ENCODE measurements at places on chromosomes 4 and X.

- DNase-seq = no peak
Measured at GRCh38 chrX:32455704-32456103, 755.6 kb downstream of the DMD start.

DNA sequence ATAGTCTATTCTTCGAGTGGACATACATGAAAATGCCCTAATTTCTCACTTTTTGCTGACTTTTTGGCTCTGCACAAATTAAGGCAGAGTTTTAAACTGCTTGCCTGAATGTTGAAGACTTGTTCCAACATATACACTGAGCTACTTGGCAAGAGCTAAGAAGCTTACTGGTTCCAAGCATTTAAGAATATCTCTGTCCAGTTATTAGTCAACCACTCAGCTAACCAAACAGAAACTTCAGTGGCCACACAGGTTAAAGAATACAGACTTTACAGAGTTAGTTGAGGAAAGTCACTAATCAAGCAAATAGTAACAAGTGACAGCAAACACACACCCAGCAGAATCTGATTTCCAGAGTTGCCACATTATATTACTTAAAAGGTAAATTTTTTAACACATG is 35.5 kb downstream of the AMER1 start:
- no peak for DNase-seq

GRCh38 chr4:62940229-62940628 is 1469.0 kb downstream of the TECRL start:
- no peak for DNase-seq

GRCh38 chr4:176259330-176260090 is 9.5 kb downstream of the ASB5 start:
- no peak for DNase-seq

- DNase-seq = no peak
Measured at GRCh38 chr4:140188975-140189374, 35.0 kb upstream of the MAML3 start.

DNA sequence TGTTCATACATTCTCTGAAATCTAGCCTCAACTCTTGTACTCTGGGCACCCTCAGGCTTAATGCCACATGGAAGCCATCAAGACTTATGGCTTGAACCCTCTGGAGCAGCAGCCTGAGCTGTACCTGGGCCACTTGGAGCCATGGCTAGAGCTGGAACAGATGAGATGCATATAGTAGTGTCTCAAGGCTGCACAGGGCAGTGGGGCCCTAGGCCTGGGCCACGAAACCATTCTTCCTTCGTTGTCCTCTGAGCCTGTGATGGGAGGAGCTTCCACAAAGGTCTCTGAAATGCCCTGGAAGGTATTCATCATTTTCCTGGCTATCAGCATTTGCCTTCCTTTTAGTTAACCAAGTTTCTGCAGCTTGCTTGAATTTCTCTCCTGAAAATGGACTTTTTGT is 1427.2 kb upstream of the PCDH10 start:
- DNase-seq = no peak

- no peak for DNase-seq
Measured at GRCh38 chr4:168397611-168398169, 79.1 kb upstream of the DDX60 start.

- no peak for DNase-seq
Measured at GRCh38 chr4:142535009-142535408, 311.1 kb downstream of the INPP4B start.

DNA sequence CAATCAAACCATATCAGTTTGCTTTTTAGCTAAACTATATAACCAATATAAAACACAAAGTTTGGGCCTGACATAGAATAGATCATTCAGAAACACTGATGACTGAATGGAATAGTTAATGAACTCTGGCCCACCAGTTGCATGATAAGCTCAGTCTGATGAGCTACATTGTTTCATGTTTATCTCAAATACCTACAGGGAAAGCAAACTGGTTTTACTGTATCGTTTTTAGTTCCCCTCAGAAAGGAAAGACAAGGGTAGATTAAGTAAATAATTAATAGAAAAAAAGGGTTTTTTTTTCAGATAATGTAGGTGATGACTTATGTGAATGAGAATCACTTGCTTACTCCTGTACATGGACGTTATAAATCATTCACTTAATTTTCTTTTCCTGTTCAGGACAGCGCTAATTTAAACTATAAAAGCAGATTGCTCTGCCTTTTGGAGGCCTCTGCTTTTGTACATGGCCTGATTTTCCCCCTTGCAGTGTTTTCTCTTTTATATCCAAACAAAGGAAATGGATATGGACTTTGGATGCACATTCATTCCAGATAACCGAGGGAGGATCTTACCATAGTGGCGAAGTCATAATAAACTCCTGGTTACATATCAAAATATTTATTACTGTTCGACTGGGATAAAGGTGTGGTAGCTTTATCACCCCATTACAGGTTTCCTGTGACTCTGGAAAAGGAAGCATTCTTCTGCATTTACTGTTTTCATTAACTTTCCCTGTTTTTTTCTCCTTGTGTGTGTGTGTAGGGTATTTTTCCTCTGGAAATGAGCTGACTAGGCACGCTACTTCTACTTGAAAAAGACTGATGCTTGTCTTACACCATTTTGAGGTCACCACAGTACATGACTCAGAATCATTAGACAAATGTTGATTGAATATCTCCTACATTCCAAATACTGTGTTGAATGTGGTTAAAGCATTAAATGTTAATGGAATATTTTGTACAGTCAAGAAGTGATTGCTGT is 373.1 kb upstream of the HS3ST1 start:
- no peak for DNase-seq

- no peak for DNase-seq
Measured at GRCh38 chr4:168131196-168131595, 38.9 kb downstream of the ANXA10 start.

DNA sequence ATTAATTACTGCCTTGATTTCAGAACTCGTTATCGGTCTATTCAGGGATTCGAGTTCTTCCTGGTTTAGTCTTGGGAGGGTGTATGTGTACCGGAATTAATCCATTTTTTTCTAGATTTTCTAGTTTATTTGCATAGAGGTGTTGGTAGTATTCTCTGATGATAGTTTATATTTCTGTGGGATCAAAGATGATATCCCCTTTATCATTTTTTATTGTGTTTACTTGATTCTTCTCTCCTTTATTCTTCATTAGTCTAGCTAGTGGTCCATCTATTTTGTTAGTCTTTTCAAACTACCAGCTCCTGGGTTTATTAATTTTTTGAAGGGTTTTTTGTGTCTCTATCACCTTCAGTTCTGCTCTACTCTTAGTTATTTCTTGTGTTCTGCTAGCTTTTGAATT is 32.1 kb downstream of the CDX4 start:
- no peak for DNase-seq

- DNase-seq = no peak
Measured at GRCh38 chrX:85309717-85310116, 65.9 kb downstream of the ZNF711 start.

- DNase-seq = no peak
Measured at GRCh38 chr4:40130401-40131036, 66.3 kb upstream of the RHOH start.

- DNase-seq = peak; percentile 18
Measured at GRCh38 chr4:121900132-121900983, 30.1 kb upstream of the BBS7 start.

- DNase-seq = no peak
Measured at GRCh38 chr4:96677499-96677898, 837.6 kb downstream of the PDHA2 start.

DNA sequence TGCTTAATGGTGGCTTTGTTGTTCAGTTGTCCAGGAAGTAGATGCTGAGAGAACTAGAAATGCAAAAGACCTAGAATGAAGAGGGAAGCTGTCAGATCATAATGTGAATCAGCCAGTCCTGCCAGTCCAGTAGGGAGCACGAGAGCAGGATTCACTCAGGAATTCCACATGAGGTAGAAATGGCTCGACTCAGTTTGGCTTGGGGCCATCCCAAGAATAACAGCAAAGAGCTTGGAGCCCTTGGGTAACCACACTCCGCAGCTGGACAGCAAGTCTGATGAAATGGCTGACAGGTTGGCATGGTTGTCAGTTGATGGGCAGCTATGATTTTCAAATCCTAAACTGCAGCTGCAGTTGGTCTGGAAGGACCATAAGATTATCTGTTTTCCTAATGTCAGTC is 44.5 kb upstream of the WDR1 start:
- DNase-seq = no peak

DNA sequence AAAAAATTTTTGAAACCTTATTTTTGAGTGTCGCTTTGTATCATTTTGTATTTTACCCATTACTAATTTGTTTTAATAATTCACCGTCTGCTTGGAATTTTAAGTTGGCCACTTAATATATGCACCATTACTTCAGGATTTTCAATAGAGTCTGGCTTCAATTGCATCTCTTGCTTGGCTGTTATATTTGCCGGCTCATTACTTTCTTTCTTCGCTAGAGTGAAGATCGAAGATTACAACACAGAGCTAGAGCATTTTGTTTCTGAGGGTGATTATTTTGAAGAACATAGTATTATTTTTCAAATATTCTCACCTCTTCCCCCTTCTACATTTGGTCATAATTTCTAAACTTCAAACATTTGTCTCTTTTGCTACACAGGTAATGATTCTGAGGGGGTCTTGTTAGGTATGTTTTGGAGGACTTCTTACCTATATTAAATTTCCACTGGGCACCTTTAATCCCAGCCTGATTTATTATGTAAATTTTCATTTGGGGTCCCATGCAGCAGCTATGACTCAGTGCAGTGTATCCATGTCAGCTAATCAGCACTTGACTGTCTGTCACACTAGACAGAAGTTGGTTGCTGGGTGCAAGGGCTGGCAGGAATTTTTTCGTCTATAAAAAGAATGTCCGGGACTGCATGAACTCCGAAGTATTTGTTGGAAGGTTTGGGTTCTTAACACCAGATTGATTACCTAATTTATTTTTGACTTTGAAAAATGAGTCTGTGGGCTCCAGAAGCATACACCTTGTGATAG is 18.6 kb downstream of the TBC1D1 start:
- DNase-seq = no peak

GRCh38 chr4:120314969-120315368 is 248.3 kb upstream of the MAD2L1 start:
- no peak for DNase-seq

GRCh38 chr4:112142182-112142581 is 3.1 kb upstream of the FAM241A start:
- no peak for DNase-seq

GRCh38 chr4:188132232-188132631 is 7.0 kb upstream of the TRIML1 start:
- no peak for DNase-seq

DNA sequence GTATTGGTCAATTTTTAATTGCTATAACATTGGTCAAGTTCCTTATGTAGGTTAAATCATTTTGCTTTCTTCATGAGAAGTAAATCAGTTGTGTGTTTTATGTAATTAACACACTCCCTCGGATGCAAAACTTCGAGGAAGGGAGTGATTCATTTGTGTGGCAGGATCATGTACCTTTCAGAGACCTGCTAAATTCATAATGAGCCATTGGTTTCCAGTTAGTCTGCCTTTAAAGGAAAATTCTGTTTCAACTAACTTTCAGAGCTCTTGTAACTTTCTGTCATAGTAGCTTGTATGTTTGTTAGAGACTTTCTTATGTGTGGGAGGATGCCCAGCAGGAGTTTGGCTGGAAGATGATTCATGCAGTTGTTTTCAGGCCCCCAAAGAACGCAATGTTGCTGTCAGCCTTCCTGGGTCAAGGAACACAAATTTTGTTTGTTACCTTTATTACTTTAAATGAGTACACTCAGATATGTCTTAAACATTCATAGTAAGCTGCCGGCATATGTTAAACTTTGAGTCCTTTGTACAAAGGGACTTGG is 72.1 kb downstream of the GPR101 start:
- no peak for DNase-seq

GRCh38 chrX:135384161-135384836 is 37.4 kb upstream of the SMIM10L2A start:
- no peak for DNase-seq

- no peak for DNase-seq
Measured at GRCh38 chr4:163148466-163149336, 18.0 kb downstream of the NAF1 start.

DNA sequence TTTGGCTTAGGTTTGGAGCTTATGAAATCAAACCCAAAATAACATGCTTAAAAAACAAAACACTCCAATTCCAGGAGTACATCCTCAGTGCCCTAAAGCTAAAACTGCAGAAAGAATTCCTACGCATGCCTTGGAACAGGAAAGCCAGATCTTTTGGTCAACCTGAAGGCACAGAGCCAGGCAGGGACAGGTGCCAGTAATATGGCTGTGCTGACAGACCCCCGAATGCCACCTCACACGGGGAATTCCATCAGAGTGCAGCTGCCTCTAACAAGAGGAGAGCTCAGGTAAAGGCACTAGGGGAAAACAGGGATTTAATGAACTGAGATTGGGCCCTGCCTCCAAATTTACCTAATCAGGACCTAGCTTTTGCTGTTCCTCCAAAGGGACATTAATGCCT is 77.1 kb downstream of the SHISA3 start:
- DNase-seq = no peak

GRCh38 chr4:52250154-52250553 is 199.1 kb downstream of the SPATA18 start:
- no peak for DNase-seq

- DNase-seq = no peak
Measured at GRCh38 chrX:69238887-69239231, 73.6 kb upstream of the PJA1 start.

DNA sequence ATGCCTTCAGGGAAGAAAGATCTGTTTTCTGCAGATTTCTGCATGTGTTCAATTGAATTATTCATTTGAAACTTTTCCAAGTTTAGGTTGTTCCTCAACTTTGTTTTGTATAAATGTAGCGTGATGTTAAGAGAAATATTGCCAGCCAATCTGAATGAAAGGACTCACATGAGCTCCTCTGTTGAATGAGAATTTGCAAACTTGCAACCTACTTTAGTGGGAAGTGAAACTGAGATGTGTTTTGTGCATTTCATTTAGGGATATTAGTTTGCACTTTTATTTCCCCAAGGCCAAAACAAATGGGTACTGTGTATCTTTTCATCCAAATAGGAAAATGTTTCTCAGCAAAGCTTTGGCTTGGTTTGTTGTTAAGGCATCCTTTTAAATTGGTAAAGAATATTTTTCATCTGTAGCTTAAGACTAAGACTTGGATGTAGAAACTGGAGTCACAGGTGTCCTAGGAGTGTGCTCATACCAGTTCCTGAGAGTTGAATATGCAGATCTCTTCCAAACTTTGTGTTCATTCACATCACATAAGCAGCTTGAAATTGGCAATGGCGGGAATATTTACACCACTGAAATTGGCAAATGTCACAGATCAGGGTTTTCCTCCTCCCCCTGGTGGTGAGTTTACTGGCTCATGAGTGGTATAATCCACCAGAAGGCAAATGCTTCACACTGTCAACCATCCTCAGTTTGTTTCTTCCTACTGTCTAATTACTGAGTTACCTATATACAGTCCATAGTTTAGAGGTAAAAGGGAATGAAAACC is 193.6 kb upstream of the BANK1 start:
- DNase-seq = peak; percentile 18

DNA sequence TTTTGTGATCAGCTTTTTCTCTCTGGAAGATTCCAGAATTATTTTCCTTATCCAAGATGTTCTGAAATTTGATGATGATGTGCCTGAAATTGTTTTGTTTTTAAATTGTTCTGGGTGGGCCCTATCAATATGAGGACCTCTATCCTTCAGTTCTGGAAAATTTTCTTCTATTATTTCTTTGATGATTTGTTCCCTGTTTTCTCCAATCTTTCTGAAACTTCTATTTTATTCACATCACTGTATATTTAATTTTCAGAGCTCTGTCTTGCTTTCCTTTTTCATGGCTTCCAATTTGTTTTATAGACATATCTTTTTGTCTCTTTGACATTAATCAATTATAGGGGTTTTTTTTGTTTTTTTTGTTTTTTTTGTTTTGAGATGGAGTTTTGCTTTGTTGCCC is 12.2 kb upstream of the FNIP2 start:
- DNase-seq = no peak

Data from CD14-positive monocyte (primary cell).